NCI-H187 treated with DMSO at 0.1 percent for 48 hours (cell line): ENCODE measurements at places on chromosomes 2 and 18.

DNA sequence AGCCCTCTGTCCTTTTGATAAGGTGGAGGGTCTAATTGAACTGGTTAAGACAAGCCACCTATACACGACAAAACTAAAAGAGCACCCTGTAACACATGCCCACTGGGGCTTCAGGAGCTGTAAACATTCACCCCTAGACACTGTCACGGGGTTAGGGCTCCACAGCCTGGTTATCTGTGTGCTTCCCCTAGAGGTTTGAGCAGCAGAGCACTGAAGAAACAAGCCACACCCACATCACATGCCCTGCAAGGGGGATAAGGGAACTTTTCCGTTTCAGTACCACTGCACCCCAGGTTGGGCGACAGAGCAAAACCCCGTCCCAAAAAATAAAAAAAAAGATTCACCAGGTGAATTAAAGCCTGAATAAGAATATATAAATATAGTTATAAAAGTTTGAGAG, 913.7 kb upstream of the ACVR2A start:
- DNase-seq = no peak

- DNase-seq = no peak
Measured at GRCh38 chr18:44986933-44987332, 306.2 kb downstream of the SETBP1 start.

DNA sequence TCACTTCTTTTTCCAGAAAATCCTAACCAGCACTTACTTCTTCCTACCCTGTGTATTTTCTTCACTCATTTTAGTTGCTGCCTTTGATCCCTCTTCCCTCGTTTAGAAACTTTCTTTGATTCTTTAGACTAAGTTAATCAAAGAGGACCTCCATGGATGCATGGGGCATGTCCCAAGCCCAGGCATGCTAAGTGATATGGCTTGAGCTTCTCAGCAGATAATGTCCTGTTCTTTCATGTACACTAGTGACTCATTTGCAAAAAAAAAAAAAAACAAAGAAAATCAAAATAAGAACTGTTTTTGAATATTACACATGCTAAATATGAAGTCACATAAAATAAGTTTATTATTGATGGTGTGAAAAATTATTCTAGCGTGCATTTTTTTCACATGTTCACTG, 800.9 kb downstream of the SATB2 start:
- no peak for DNase-seq

- DNase-seq = no peak
Measured at GRCh38 chr2:8993902-8994278, 9.6 kb downstream of the MBOAT2 start.

DNA sequence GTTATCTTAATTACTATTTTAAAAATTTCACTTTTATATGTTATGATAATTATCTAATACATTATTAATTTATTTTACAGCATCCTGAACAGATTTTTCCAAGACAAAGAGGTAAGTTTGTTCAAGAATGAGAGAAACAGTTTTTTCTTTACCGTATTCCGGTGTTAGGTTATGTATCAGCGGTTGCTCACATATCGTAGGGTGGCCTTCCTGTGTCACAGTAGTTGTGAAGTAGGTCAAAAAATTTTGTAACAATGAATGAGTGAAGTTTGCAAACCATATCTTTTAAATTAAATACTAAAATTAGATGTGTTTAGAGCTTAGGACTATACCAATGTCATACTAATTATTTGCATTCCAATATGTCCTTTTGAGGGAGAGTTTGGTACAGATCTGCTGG, 33.5 kb downstream of the MRPS9 start:
- no peak for DNase-seq

- DNase-seq = no peak
Measured at GRCh38 chr2:132752421-132753206, 82.6 kb upstream of the LYPD1 start.

- no peak for DNase-seq
Measured at GRCh38 chr18:5162111-5162510, 34.9 kb downstream of the AKAIN1 start.

GRCh38 chr18:35888329-35888728, 84.2 kb upstream of the RMP24 start:
- no peak for DNase-seq

DNA sequence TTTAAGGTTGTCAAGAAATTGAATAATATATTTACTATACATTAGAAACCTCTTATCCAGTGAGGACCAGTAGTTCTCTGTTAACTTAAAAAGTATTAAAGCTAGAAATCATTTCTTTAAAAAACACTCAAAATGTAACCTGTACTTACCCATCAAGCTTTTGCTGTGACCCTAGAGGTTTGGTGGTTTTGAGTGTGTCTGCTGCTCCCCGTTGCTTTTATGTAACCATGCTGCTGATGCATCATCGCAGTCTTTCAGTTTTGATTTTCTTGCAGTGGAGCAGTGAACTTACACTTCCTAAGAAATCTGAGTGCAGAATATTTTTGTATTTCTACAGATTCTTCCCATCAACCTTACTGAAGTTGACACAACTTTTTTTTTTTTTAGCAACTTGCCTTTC, 34.2 kb downstream of the MRPS9 start:
- no peak for DNase-seq

DNA sequence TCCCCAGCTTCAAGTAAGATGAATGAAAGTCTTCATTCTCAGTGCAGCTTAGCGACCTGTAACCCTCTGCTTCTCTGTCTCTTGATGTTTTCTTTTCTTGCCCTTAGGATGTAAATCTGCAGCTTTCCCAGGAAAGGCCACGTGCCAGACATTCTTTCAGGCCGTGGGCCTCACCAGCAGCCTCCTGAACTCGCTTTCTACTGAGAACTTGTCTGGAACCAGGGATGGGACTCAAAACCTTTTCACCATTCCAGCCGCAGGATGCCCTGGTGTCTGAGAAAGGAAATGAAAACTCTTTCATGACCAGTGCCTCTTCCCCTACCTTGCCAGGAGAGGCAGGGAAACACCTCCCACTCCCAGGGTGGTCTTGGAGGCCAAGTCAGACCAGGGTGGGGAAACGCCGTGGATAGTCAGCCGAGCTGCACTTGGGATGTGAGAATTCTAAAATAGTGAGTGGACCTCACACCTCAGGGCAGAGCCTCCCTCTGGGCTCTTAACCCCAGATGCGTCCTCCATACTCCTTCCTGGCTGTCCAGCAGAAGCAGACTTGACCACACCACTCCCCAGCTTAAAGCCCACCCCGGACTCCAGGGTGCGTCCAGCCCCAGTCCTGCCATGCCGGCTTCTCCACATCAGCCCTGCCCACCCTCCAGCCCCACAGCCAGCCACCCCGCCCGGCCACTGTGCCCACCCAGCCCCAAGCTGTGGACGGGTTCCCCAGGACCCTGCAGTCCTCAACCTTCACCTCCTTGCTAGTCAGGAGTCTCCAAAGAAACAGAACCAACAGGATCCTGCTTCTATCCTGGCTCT, 115.5 kb downstream of the TWIST2 start:
- DNase-seq = no peak

- no peak for DNase-seq
Measured at GRCh38 chr2:217559084-217559483, 443.7 kb downstream of the TNS1 start.

- no peak for DNase-seq
Measured at GRCh38 chr2:144498277-144498676, 21.6 kb downstream of the ZEB2 start.

DNA sequence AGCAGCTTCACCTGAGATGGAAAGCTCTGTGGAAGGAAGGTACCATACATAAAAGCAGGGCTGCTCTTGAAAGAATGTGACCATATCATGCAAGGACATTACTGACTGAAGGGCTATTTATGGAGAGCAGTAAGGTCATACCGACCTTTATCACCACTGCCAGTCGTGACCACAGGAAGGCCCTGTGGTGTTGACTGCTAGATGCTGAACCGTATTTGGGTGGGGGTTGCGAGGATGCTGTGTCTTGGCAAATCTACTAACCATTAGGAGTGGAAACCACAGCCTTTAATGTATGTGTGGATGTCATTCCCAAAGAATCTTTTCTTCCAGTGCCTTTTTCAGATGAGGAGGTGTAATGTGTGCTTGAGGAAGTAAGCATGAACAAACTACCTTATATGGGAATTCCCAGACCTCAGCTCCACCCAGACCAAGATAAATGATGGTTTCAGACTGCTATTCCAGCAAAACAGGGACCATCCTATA, 60.8 kb downstream of the LIMS1 start:
- DNase-seq = no peak

GRCh38 chr2:111905990-111906735, 7.8 kb downstream of the MERTK start:
- no peak for DNase-seq

DNA sequence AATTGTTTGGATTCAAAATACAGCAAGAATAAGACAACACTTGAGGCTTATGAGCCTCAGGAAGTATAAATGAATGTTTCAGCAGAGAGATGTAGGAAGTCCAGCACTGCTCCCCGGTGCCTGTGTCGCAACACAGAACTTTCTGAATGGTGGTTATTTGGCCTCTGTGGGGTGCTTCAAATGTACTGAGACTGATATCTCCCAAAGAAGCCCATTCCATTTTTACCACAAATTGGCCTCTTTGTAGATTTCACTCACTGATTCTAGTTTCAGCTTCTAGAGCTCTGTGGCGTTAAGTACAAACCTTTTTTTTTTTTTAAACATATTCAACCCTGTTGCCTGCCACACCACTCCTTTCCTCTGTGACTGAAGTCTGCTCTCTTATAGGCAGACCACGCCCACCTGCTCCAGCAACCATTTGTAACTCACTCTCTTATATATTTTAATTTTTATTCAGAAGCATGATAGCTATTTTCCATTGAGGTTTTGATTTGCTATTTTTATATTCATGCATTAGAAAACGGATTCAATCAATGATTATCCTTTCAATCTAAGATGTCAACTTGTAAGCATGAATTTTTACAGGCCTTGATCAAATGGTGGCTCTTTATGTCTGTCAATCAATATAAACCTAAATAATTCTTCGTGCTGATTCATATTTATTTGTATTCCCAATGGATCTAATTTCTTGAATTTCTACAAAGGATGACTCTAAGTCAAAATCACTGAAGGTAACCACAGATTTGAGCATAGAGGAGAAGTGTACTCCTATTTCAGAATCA, 277.1 kb upstream of the CCDC68 start:
- DNase-seq = no peak

DNA sequence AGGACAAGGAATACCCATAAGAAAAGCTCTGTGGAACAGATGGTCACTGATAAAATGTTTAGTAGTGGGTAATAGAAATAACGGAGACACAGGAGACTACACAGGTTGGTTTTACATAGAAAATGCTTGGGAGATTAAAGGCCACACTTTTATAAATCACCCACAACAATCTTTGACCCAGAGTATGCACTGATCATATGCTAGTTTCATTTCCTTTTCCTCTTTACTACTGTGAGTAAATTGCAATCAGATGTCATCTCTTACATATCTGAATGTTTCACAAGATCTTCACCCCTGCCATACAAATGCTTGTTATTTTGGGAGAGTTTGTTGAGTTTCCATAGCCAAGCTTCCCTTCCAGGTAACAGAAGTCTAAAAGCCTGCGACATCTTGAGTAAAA, 978.4 kb upstream of the KLHL29 start:
- no peak for DNase-seq

DNA sequence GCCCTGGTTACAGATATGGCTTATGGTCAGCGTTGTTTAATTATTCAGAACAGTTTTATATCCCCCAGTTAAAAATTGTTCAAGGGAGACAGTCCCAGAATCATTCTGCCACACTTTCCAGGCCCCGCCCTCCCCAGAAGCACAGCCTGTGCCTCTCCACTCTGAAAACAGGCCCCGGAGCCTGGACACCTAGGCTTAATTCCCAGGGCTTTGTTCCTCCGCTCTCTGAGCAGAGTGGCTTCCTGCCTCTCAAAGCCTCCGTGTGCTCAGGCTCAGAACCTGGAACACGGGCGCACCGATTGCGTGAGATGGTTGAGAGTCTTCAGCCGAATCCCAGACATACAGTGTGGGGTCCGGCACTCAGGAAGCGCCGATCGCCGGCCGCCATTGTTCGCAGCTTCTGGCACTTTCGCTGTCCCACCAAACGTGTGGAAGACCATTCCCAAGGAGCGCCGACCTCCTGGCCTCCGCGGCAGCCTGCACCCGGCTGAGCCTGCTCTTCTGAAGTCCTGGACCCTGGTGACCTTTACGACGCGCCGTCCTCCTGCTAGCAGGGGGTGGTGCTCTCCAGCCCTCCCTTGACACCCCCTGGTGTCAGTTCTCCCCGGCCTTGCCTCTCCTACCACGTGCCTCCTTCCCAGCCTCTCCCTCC, 45.6 kb downstream of the TWIST2 start:
- DNase-seq = no peak

DNA sequence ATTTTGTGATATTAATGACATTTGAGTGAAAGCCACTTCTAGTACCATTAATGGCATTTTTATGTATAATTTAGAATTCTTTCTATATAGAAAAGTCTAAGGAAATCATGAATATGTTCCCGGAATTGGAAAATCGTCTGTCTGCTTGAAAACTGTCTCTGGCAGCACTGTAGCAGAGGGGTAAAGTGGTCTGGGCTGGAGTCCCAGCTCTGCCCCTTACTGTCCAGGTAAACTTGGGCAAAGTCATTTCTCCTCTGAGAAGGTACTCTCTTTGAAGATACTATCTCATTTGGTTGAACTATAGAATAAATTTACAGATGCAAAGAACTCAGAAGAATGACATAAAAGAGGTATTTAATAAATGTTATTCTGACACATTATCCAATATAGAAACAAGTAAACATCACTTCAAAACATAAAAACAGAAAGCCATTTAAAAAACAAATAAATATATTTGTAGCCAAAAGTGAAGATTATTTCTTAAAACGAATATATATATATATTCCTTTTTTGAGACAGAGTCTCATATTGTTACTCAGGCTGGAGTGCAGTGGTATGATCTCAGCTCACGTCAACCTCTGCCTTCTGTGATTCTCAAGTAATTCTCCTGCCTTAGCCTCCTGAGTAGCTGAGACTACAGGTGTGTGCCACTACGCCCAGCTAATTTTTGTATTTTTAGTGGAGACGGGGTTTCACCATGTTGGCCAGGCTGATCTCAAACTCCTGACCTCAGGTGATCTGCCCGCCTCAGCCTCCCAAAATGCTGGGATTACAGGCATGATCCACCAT, 149.8 kb upstream of the ITGA4 start:
- no peak for DNase-seq

GRCh38 chr2:233242231-233242927, 9.1 kb upstream of the ATG16L1 start:
- DNase-seq = no peak

DNA sequence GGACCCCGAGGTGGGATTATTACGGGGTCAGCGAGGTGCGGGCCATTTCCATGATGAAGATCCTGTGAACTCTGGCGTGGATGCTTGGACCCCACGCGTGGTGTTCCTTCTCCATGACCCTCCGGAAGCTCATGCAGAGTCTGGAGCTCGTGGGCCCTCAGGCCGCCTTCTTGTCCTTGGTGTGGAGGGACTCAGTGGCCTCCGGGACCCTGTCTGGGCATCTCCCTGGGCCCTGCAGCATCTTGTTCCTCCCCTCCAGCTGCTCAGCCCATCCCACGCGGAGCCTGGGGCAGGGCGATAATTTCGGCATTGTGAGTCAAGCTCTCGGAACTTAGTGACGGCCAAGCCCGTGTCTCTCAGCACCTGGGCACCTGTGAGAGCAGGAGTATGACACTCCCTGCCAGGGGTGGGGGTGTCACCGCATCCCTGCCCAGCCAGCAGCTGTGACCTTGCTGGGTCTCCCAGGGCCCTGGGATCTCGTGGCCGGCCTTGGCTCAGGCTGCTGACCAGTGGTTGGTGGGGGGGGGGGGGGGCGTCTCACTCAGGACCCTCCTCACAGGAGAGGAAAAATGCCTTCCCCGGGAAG, 24.6 kb downstream of the RTP5 start:
- DNase-seq = no peak
